Right kidney (tissue), 9 donors: ENCODE measurements at places on chromosomes 6 and 20.

GRCh38 chr6:13398421-13398994 is 70.2 kb upstream of the TBC1D7 start:
- DNase-seq = no peak

DNA sequence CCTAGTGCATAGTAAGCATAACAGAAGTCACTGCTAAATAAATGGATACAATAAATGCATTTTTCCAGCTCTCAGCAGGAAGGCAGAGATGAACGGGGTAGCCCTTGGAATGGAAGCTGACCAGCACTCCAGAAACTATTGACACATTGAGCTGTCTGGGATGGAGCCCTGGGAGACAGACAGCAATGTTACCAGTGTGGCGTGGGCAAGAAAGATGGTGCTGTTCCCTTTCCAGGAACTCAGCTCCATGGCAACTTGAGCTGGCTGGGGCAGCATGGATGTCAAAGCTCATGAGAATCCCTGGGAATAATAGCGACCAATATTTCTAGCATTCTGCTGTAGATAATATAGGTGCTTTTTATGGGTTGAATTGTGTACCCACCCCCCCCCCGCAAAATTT is 104.3 kb upstream of the PTPRT start:
- no peak for DNase-seq

- DNase-seq = peak; percentile 22
Measured at GRCh38 chr6:18997375-18997826, 610.3 kb downstream of the RNF144B start.

GRCh38 chr6:150304429-150304828 is 64.4 kb upstream of the IYD start:
- no peak for DNase-seq

DNA sequence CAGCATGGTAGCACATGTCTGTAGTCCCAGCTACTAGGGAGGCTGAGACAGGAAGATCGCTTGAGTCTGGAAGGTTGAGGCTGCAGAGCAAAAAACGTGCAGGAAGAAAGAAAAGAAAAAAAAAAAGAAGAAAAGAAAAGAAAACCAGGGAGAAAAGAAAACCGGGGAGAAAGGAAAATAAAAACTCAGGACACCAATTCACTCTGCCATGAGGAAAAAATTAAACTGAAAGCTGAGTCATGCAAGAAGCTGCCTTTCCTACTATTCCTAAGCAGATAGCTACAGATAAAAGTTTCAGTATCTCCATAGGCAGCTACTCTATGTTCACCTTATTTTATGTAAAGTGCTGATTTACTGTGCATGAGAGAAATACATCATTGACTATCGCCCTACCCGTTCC is 10.5 kb downstream of the PTGIS start:
- DNase-seq = no peak

DNA sequence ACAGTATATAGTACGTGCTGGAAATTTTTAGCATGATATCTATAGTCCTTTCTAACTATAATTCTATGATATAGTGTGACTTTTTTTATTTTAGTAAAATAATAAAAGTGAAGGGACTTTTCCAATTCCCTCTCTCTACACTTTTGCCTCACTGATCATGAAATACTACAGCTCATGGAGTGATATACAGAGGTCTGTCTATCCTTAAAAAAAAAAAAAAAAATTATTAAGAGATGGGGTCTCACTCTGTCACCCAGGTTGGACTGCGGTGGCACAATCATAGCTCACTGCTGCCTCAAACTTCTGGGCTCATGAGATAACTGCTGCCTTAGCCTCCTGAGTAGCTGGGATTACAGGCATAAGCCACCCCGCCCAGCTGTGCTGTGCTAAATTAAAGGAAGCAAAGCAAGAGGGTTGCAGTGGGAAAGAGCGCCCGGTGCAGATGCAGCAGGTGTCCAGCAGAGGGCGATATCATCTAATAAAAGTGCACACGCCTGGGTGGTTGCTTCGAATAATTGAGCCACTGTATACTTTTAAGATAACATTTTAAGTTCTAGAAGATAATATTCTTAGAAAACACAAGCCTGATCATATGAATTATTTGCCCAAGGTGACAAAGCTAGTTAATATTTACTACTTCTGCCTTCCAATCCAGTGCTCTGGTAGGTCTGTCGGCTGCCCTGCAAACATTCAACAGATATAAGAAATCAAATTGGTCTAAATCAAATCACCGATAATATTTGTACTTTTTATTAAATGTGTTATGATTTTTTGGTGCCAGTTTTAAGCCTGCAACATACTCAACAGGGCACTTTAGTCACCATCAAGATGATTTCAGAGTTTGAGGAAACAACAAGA is 94.9 kb upstream of the NT5E start:
- DNase-seq = peak; percentile 48
